Lung (tissue), 17 donors: ENCODE measurements at places on chromosomes 1 and 21. TPM values are rescaled to one million over a fixed set of nuclear protein-coding genes. Genes with fewer than 3 reads are reported as not detected.
A peak's percentile ranks its signal among the peaks of the same experiment; 100 is the strongest.

DNA sequence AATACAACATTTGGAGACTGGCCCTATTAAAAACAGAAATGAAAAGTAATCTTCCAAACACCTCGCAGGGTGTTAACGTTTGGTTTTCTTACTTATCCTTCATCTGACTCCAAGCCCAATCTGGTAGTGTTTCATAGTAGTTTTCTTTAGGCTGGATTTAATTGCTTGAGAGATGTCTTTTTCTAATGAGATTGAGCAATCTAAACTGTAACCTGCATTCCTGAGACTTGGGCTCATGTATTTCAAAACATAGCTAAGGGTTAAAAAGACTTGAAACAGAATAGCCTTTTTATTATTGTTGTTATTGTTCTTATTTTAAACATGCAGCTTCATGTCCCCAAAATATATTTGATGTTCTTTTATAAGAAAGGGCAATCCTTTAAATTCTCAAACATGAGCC, 278.9 kb downstream of the TGFB2 start:
- no peaks in the 10 kb centered on the region for H3K4me1 ChIP-seq
- H3K27ac ChIP-seq, result no peak overlapping the region
- no peak overlapping the region for H3K4me3 ChIP-seq
- no peaks in the 10 kb centered on the region for H3K36me3 ChIP-seq

DNA sequence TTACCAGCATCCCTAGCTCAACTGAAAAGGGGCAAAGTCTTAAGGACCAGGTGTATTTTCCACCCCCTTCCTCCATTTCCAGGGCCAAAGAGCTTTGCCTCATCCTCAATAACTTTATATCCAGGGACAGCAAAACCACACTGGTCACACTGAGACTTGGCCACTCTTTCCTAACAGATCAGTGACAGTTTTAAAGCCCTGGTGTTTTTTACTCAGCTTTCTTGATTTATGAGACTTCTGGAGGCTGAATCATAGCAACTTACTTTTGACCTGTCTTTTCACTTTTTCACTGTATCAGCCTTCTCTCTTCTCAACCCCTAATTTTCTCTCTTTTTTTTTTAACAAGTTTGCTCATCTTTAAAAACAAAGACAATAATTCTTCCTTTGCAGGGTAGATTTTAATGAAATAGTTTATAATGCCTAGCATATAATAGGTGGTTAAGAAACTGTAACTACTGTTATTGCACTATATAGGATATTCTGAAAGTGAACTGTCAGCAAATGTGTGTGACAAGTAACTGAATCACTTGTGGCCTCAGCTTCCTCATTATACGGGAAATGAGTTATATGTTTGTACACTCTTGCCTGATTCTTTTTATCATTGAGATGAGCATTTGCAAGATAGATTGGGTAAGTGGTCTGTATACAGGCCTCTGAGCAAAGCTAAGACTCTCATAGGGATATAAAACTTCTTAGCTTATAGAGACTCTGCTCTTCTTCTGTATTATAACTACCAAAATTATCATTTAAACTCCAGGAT, 19.7 kb upstream of the DYNLT5 start:
- no peaks in the 10 kb centered on the region for H3K4me1 ChIP-seq
- H3K36me3 ChIP-seq, result no peaks in the 10 kb centered on the region
- DNase-seq, result no peak
- no peak overlapping the region for H3K27ac ChIP-seq

Gene PADI6
- not detected for polyA plus RNA-seq

DNA sequence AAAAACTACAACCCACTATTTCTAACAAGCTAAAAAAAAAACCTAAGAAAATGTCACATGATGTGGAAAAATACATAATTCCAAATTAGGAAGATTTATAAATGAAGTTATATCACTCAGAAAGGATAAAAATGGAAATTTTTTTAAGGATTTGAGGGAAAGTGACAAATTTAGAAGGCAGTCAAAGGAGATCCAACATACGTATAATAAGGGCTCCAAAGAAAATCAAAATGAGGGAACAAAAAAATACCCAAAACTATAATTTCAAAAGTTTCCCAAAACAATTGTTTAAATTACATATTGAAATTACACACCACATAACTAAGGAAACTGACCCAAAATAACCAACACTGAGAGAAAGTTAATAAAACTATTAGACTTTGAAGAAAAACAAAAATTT, 381.1 kb upstream of the KAZN start:
- no peak overlapping the region for H3K4me3 ChIP-seq
- no peaks in the 10 kb centered on the region for H3K27me3 ChIP-seq
- no peaks in the 10 kb centered on the region for H3K4me1 ChIP-seq
- H3K27ac ChIP-seq, result no peak overlapping the region

Gene KRTAP19-1
- not detected for polyA plus RNA-seq

DNA sequence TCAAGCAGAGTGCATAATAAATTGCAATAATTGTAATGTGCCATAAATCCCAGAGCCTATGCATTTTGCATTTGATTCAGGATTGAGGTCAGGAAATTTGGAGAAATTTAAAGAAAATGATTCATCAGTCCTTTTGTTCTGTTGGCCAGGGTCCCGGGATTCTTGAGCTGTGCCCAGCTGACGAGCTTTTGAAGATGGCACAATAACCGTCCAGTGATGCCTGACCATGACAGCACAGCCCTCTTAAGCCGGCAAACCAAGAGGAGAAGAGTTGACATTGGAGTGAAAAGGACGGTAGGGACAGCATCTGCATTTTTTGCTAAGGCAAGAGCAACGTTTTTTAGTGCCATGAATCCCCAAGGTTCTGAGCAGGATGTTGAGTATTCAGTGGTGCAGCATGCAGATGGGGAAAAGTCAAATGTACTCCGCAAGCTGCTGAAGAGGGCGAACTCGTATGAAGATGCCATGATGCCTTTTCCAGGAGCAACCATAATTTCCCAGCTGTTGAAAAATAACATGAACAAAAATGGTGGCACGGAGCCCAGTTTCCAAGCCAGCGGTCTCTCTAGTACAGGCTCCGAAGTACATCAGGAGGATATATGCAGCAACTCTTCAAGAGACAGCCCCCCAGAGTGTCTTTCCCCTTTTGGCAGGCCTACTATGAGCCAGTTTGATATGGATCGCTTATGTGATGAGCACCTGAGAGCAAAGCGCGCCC, 8.7 kb downstream of the PROX1 start:
- no peaks in the 10 kb centered on the region for H3K36me3 ChIP-seq
- DNase-seq, result peak; percentile 94
- peak overlapping the region; percentile 46 for H3K27ac ChIP-seq
- H3K27me3 ChIP-seq, result no peaks in the 10 kb centered on the region

GRCh38 chr1:3053366-3053980, 15.5 kb upstream of the PRDM16 start:
- no peaks in the 10 kb centered on the region for H3K4me1 ChIP-seq
- no peak for DNase-seq
- H3K4me3 ChIP-seq, result no peak overlapping the region

- H3K36me3 ChIP-seq, result no peaks in the 10 kb centered on the region
- H3K4me3 ChIP-seq, result no peak overlapping the region
- no peaks in the 10 kb centered on the region for H3K4me1 ChIP-seq
- no peak overlapping the region for H3K27ac ChIP-seq
- no peak for DNase-seq
- no peaks in the 10 kb centered on the region for H3K27me3 ChIP-seq
Measured at GRCh38 chr1:97042551-97042950, 321.0 kb downstream of the PTBP2 start.
